ENCODE measurements at places on chromosomes 6 and 20.

GRCh38 chr6:50390416-50390815 is 322.9 kb upstream of the TFAP2D start:
- DNase-seq, result no peak

DNA sequence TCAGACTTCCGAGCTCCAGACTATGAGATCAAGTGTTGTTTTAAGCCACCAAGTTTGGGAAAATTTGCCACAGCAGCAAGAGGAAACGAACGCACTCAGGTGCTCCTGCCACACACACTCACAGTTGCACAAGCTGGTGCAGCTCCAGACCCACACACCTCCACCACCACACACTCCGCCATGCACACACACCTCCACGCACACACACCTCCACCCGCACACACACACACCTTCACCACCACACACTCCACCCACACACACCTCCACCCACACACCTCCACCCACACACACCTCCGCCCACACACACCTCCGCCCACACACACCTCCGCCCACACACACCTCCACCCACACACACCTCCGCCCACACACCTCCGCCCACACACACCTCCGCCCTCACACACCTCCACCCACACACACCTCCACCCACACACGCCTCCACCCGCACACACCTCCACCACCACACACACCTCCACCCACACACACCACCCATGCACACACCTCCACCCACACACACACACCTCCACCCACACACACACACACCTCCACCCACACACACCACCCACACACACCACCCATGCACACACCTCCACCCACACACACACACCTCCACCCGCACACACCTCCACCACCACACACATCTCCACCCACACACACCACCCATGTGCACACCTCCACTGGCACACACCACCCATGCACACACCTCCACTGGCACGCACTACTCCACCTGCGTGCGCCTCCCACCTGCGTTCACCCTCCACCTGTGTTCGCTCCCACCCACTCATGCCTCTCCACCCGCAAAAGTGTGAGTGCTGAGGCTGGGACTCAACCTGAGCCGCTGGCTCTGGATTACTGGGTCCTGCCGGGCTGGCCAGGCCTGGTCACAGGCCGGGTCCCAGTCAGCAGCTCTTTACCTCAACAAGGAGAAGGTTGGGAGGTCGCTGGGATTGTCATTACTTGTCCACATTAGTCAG is 175.6 kb downstream of the BMP7 start:
- DNase-seq, result no peak

- no peak for DNase-seq
These were observed 379.4 kb downstream of the TAF4 start for GRCh38 chr20:61686051-61686936.

DNA sequence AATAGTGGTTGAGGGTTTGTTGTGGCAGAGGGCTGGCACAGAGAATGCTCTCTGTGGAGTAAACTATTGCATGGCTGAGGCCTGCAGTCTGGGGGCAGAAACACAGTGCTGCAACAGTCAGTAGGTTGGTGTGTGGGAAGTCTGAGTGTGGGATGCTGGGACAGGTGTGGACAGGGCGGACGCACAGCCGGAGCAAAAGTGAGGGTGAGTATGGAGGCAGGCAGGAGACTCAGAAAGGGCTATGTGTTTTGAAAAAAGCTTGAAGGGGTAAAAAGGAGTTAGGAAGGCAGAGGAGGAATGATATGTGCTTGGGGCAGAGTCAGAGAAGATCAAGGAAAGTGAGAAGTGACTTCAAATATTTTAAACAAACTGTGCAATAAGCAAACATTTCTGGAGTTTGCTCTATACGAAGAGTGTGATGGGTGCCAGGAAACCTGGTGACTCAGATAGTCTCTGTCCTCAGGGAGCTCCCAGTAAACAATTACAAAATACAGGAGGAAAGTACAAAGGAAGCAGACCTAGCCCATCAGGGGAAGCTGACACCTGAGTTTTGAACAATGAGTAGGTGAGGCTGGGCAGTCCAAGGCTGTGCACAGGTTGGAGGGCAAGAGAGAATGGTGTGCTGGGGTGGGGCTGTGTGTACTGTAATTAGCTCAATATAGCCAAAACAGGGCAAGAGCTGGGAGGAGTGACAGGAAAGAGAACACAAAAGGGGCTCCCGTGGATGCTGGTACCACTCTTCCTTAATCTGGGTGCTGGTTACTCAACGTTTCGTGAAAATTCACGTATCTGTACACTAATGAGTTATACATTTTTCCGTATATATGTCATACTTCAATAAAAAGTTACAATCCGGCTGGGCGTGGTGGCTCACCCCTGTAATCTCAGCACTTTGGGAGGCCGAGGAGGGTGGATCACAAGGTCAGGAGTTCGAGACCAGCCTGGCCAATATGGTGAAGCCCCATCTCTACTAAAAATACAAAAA is 55.2 kb downstream of the PIGU start:
- no peak for DNase-seq

- DNase-seq, result no peak
These were observed 7.9 kb upstream of the FAM210B start for GRCh38 chr20:56350842-56351241.

- DNase-seq, result no peak
These were observed 67.3 kb upstream of the E2F3 start for GRCh38 chr6:20334334-20334733.

DNA sequence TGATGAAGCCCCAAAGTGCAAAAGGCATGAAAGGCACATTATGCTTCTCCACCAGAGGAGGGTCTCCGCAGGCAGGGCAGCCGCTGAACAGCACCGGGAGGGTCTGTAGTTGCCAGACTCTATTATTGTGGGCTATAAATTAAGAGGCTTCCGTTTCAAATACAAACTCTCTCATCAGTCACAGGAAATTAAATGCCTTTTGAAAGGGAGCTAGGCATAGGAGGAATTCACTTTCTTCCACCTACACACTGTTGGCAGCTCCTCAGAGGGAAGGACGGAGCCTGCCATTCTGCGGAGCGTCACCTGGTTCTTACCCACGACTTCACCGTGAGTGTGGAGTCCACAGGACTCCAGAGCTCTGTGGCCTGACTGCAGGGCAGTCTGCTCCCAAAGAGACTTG is 140.8 kb upstream of the AGPAT4 start:
- no peak for DNase-seq

DNA sequence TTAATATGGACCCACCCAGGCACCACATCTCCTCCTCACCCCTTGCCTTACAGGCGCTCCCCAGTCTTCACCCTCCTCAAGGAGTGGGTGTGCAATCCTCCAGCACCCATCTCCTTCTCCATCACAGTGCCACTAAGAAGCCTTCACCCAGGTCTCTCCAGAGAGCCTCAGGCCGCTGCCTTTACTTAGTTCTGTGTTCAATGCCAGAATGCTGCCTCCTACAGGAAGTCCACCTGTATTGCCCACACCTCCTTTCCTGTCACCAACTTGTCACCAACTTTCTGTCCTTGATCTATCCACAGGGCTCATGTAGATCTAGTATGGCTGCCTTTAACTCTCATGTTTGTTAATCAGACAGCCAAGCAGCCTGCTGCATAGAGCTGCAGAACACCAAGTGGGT is 586 bp upstream of the LST1 start:
- DNase-seq, result no peak

GRCh38 chr20:35721621-35722020 is 20.4 kb downstream of the RBM39 start:
- no peak for DNase-seq

DNA sequence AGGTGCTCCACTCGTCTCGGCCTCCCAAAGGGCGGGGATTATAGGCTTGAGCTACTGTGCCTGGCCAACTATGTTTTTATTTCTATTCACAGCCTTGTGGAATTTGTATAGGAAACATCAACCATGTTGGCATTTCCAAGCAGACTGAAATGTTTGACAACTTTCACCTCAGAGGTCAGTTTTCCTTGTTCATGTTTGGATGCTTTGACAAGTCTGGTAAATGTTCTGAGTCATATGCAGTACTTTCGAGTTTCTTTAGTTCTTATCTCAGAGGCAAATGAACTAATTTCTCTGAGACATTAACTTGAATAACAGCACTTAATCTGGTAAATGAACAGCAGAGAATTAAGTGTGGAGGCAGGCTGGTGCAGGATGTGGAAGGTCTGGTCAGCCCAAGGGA is 373.4 kb upstream of the SYNCRIP start:
- DNase-seq, result no peak

GRCh38 chr20:58472273-58473018 is 42.8 kb downstream of the APCDD1L start:
- DNase-seq, result no peak

- DNase-seq, result no peak
These were observed 83.1 kb downstream of the KCNB1 start for GRCh38 chr20:49399329-49399728.

DNA sequence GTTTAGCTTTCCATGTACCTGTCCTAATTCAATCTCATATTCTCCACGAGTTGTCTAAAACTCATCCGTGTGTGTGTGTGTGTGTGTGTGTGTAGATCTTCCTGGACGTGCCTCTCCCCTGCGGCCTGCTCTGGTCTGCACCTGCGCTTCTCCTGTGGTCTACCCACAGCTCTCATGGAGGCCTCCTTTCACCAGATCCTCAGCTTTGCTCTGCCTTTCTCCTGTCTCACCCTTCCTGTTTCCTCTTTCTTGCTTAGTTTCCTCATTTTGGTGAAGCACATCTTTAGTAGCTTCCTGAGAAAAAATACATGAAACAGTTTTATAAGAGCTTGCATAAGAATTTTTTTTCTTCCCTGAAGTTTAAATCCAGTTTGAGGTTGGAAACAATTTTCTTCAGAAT is 18.1 kb downstream of the SLX4IP start:
- peak; percentile 10 for DNase-seq

DNA sequence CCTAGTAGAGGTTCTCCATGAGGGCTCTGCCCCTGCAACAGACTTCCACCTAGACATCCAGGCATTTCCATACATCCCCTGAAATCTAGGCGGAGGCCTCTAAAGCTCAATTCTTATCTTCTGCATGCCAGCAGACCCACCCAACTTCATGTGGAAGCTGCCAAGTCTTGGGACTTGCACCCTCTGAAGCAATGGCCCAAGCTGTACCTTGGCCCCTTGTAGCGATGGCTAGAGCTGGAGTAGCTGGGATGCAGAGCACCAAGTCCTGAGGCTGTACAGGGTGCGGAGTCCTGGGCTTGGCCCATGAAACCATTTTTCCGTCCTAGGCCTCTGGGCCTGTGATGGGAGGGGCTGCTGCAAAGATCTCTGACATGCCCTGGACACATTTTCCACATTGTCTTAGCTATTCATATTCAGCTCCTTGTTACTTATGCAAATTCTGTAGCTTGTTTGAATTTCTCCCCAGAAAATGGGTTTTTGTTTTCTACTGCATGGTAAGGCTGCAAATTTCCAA is 17.4 kb upstream of the ELOVL5 start:
- DNase-seq, result no peak

DNA sequence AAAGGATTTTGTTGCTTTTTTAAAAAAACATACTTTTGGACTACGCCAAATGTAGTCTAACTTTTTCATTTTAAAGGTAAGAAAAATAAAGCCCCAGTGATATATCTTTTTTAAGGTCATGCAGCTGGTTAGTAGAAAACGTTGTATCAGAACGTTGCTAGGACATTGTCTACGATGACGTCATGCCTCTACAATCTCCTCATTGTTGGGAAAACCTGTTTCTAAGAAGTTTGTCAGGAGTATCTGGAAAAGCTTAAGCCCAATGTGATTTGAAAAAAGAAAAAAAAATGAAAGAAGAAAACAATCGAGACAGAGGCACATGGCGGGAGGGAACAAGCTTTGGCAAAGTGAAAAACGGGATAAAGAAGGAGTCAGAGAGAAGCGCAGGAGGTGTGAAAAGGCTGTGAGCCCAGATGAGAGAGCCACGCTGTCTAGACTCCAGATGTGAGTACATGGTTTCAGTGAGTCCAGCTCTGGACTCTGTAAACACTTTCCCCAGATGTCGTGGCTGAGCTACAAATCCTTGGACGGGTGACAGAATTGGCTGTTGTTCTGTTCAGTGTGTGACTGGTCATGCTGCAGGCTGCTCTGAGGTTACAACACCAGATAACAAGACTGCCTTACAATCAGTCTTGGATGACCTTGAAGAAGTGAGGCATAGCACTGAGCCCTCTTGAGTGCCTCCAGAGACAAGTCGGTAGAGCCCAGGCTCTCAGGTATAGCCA is 656.7 kb upstream of the ID4 start:
- no peak for DNase-seq

- peak; percentile 39 for DNase-seq
These were observed 1.5 kb downstream of the DEK start for GRCh38 chr6:18262702-18263417.

DNA sequence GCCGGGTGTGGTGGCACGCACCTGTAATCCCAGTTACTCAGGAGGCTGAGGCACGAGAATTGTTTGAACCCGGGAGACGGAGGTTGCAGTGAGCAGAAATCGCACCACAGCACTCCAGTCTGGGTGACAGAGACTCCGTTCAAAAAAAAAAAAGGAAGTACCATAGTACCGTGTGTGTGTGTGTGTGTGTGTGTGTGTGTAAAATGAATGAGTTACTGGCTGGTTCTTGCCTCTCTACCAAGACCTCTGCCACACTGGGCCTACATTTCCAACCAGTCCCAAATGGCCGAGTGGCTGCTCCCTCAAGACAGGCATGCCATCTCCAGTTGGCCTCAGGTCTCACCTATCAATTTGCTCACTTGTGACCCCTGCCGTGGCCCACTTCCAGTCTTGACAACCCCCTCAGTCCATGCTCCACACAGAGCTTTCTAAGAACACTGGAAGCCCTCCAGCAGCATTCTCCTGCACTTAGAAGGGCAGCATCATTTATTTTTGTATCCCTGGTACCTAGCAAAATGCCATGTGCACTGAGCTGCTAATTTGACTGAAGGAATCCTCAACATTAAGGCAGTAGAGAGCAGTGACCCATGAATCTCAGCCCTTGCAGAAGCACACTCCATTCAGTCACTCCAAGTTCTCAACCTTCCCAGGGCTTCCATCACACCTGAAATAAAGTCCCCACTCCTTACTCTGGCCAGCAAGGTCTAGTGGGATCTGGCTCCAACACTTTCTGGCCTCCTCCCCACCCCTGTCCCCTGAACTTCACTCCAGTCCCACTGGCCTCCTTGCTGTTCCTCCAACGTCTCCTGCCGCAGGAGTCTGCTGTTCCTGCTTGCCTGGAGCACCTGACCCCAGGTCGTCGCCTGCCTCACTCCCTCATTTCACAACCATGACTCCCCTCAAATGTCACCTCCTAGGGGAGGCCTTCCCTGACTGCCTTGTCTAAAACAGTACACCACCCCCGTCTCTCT is 29.9 kb downstream of the COX4I2 start:
- DNase-seq, result no peak

- DNase-seq, result no peak
These were observed 45.9 kb upstream of the CENPW start for GRCh38 chr6:126293891-126294524.

GRCh38 chr6:13328076-13328874 is at the start of gene TBC1D7:
Gene TBC1D7, minus strand, starts transcription at chr6:13328537. Its CDS starts 1,639 bp downstream, at chr6:13326898.
- peak; percentile 91 for DNase-seq
